ENCODE measurements at places on chromosomes 4 and X. TPM values are rescaled to one million over a fixed set of nuclear protein-coding genes. Genes with fewer than 3 reads are reported as not detected.

OPN1LW gene
- polyA plus RNA-seq, result not detected

DNA sequence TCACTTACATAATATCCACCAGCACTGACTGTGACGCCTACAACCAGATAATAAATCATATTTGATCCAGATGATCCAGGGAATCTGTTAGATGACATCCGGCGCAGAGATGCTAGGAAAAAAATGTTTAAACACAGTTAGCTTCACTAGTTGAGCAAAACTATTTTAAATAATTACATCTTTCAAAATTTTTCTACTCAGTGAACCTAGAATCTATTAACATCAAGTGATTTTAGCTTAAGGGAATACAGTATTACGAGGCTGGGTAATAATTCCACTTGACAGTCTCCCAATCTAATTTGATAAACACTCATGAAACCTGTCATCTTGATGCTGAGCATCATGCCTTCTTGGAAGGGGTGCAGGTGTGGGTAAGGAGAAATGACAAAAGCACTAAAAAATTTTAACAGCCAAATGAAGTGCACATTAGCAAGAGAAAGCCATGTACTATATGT lies 4.7 kb downstream of the MGARP start:
- no peaks in the 10 kb centered on the region for H3K36me3 ChIP-seq
- peak overlapping the region; percentile 41 for H3K27ac ChIP-seq
- peaks cover 7% of the 10 kb centered on the region for H3K4me1 ChIP-seq
- H3K27me3 ChIP-seq, result no peaks in the 10 kb centered on the region
- no peak overlapping the region for H3K4me3 ChIP-seq
- DNase-seq, result peak; percentile 59

ARX gene
- not detected for polyA plus RNA-seq

RHOXF2 gene
- polyA plus RNA-seq, result not detected

IRS4 gene
- not detected for polyA plus RNA-seq

DNA sequence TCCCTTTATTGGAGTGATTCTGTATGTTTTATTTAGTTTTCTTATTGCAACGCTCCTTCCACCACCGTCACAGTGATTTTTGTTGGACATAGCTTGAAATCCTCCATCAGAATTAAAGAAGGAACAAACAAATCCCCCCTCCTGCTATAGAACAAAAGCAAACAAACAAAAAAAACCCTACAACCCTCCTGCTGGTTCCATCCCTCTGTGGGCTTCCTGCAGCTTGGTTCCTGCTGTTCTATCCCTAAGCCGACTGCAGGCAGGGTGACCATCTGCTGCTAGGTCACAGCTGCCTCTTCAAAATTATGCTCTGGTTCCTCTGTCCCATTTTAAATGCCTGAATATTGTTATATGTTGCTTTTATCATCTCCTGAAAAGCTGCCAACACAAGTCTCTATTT lies 116.8 kb upstream of the AGA start:
- no peak for DNase-seq
- no peak overlapping the region for H3K4me3 ChIP-seq
- no peaks in the 10 kb centered on the region for H3K4me1 ChIP-seq
- no peaks in the 10 kb centered on the region for H3K27me3 ChIP-seq

DNA sequence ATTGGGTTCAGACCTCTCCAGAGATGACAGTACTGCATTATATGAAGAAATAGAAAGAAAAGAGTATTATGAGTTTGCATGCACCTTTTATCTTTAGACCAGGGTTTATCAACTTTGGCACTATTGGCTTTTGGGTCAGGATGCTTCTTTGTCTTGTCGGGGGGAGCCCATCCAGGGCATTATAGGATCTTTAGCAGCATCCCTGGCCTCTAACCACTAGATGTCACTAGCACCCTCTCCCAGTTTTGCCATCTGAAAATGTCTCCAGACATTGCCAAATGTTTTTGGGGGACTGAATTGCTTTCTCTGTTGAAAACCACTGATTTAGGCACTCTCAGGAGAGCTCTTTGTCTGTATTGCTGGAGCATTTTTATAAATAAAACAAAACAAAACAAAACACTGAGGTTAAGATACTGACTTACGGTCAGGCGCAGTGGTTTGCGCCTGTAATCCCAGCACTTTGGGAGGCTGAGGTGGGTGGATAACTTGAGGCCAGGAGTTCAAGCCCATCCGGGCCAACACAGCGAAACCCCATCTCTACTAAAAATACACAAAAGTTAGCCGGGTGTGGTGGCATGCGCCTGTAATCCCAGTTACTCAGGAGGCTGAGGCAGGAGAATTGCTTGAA lies 23.6 kb downstream of the CA5B start:
- H3K4me1 ChIP-seq, result no peaks in the 10 kb centered on the region
- no peak overlapping the region for H3K4me3 ChIP-seq
- H3K36me3 ChIP-seq, result no peaks in the 10 kb centered on the region
- no peaks in the 10 kb centered on the region for H3K27me3 ChIP-seq
- H3K27ac ChIP-seq, result no peak overlapping the region
- peak; percentile 62 for DNase-seq

DNA sequence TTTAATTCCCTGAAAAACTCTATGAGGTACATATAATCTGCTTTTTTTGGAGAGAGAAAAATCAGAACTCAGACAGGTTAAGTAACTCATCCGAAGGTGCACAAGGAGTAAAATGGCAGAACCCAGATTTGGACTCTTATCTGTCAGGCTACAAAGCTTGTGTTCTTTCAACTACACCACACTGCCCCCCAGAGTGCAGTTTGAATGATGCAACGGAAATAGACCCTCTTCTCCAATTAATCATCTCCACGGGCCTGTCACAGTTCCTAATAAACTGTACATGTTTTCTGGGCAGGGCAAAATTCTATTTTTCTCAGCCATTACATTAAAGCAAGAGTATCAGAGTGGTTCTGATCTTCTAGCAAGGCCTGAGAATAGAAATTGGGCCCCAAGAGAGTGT lies 35.3 kb upstream of the DCX start:
- H3K27ac ChIP-seq, result no peak overlapping the region
- peak; percentile 20 for DNase-seq
- no peaks in the 10 kb centered on the region for H3K4me1 ChIP-seq
- H3K27me3 ChIP-seq, result no peaks in the 10 kb centered on the region

DNA sequence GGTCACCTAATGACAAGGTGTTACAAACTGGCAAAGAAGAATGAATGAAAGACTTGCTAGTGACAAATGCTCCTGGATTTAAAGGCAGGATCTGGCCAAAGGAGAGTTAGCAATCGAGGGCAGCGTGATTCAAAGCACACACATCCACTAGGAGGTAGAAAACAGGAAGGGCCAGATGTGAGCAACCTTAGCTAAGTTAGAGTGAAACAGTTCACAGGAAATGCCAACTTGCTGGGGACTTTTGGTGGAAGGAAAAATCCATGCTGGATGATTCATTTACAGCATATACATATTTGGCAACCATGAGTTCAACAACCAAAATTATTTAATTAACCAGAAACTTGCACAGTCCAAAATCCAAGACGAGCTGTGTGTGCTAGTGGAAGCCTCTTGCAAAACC lies 276.9 kb downstream of the PTTG2 start:
- H3K4me3 ChIP-seq, result no peak overlapping the region
- DNase-seq, result no peak
- H3K27me3 ChIP-seq, result no peaks in the 10 kb centered on the region
- no peaks in the 10 kb centered on the region for H3K36me3 ChIP-seq

GPC3 gene
- 1.4 TPM for polyA plus RNA-seq

DNA sequence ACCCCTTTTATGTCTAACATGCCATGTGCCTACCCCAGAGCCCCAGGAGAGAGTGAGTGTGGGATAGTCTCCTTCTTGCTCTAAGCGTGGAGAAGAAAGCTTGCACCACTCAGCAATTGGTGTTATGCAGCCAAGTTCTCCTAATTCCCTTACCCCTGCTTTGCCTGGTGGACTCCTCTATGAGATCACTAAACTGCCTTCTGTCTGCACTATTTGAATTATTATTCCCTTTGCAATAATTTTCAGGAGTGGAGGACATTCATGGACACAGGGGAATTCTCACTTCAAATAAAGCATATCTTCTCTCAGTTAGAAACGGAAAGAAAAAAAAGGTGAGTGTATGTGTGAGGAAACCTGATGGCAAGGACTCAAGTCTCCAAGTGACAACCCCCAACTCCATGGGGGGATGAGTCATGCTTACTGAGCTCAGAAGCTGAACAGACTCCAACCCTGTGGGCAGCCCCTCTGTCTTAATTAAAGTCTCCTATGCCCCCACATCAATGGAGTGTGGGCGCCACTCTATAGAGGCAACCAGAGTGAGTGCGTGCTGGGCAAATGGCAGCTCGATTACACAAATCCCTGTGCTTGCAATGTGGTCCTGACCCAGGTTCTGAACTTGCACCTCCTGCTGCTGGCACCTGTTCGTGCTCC lies 381.9 kb downstream of the RAB28 start:
- no peaks in the 10 kb centered on the region for H3K4me1 ChIP-seq
- no peaks in the 10 kb centered on the region for H3K27me3 ChIP-seq
- no peak for DNase-seq
- H3K36me3 ChIP-seq, result no peaks in the 10 kb centered on the region
- no peak overlapping the region for H3K27ac ChIP-seq
- H3K4me3 ChIP-seq, result no peak overlapping the region

Data from SK-N-SH (cell line).